ENCODE measurements at places on chromosomes 7 and 10.
A peak's percentile ranks its signal among the peaks of the same experiment; 100 is the strongest.

- no peak for DNase-seq
Observed at GRCh38 chr7:142795339-142795863, 24.6 kb downstream of the PRSS2 start.

- DNase-seq: no peak
Observed at GRCh38 chr7:115478426-115478825, 552.1 kb downstream of the TFEC start.

DNA sequence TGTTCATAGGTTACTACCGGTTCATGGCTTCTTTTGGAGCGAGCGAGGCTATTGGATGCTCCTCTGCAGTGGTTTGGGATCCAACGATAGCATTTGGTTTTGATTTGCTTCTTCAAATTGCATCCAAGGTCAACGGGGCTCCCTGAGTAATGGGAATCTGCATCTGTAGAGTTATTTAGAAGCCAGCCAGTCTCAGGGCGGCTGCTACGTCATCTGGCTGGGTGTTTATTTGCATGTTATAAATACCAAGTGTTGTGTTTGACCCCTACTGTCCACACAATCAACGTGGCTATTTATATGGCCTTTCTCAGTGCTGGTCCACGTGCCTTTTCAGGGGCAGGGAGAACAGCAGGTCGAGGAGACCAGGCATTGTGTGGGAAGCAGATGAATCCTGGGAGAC lies 137.7 kb downstream of the PRPF18 start:
- DNase-seq: no peak

DNA sequence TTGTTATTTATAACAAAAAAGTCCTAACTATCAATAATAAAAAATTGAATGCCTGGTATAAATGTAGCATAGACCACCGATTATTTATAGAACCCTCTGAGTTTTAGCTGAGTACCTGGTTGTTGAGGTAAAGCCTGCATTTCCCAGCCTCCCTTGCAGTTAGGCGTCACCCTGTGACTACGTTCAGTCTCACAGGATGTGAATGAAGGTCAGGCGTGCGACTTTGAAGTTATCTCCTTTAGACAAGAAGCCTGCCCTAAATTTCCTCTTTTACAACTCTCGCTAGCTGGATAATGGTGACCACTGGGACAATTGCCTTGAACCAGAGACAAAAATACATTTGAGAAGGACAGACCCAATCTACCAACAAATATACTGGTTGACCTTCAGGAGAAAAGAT lies 67.5 kb upstream of the TES start:
- DNase-seq: no peak

DNA sequence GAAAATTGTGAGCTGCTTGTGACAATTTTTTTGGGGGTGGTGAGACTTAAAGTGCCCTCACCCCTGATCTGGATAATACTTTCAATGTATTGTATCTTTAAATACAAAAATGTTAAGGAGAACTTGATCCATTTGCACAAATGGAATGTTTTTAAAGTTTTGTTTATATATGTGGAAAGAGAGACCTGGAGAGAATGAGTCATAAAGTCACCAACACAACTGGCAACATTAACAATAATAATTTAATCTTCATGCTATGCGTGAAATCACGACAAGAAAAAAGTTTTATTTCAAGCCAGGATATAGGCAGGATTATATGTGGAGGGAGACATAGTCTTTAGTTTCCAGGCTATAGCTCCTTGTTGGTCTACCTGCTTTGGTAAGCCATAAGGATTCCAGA lies 537.5 kb downstream of the GPAM start:
- no peak for DNase-seq

GRCh38 chr10:15374566-15374965 lies 3.5 kb upstream of the FAM171A1 start:
- DNase-seq: no peak

DNA sequence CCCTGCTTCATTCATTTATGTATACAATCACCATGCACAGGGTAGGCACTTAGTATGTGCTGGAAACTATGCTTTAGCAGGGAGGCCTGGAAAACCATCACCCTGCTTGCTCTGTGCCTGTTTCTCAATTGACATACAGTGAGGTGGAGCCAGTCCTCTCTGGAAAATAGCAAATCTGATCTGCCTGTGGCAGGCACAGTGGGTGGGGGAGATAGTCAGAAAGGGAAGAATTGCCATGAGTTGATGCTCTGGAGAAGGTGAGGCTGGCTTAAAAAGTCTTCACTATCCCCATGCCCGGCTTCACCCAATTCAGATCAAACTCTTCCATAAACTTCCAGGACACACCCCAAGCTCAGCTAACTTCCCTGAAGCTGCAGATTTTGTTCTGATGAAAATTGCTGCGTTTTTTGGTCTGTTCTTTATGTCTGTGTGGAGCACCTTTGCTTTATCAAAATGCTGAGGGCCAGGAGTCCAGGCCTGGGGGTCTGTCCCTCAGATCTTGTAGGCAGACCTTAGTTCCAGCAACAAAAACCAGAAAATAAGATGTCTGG lies 84.8 kb downstream of the ANK3 start:
- no peak for DNase-seq

- DNase-seq: no peak
Observed at GRCh38 chr10:3573498-3573897, 211.5 kb downstream of the KLF6 start.

GRCh38 chr10:96281444-96282029 lies 10.2 kb upstream of the BLNK start:
- no peak for DNase-seq

GRCh38 chr10:11285171-11285570 lies 267.5 kb downstream of the CELF2 start:
- no peak for DNase-seq

- DNase-seq: no peak
Observed at GRCh38 chr10:44921061-44921460, 9.9 kb downstream of the TMEM72 start.

- peak; percentile 91 for DNase-seq
Observed at GRCh38 chr7:77570330-77571011, 33.4 kb downstream of the PTPN12 start.

DNA sequence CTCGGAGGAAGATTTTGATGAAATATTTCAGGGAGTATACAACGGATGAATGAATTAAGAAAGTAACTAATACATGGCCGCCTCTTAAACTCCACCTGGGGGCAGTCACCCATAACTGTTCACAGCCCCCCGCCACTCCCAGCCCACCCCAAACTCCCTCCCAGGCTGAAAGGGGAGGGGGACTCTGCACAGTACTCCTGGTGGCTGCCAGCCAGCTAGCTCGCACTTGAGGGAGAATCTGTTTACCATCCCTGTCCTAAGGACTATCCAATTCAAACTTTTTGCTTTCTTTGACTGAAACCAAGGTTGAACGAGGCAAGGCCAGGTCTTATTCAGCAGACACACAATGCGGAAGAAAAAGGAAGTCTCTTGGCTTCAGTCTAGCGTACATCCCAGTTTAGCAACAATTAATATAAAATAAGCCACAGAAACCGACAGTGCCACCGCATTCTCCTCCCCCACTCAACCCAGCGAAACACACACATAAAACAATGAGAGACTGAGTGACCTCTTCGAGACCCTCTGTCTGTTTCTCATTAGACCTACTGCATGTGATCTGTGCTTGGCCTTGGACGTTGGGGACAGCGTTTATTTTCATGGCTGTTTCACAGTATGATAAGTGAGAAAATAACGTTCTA lies 219.5 kb downstream of the GLI3 start:
- DNase-seq: no peak

GRCh38 chr10:98967601-98968000 lies 268.1 kb downstream of the HPSE2 start:
- no peak for DNase-seq

DNA sequence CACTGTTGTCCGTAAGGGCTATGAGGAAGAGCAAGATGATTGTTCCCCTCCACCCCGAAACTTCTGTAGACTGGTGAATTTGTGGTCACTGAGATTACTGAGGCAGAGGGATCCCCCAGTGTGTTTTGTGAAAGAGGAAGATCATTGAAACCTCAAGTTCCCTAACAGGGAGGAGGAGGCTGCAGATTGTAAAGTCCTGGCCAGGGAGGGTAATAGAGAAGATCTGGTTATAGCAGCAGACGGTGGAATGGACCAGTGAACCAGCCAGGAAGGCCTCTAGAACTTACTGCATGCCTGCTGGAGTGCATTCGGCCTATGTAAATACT lies 31.1 kb downstream of the LMTK2 start:
- peak; percentile 89 for DNase-seq

DNA sequence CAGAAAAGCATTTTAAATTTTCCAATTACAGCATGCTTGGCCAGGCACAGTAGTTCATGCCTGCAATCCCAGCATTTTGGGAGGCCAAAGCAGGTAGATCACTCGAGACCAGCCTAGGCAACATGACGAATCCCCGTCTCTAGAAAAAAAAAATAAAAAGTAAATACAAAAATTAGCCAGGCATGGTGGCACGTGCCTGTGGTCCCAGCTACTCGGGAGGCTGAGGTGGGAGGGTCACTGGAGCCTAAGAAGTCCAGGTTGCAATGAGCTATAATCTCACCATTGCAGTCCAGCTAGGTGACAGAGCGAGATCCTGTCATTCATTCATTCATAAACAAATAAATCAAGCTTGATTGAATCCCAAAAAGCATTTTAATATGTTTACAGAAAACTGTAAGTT lies 234.9 kb downstream of the PARD3 start:
- no peak for DNase-seq

- peak; percentile 14 for DNase-seq
Observed at GRCh38 chr10:72935361-72935760, 19.2 kb downstream of the PLA2G12B start.

DNA sequence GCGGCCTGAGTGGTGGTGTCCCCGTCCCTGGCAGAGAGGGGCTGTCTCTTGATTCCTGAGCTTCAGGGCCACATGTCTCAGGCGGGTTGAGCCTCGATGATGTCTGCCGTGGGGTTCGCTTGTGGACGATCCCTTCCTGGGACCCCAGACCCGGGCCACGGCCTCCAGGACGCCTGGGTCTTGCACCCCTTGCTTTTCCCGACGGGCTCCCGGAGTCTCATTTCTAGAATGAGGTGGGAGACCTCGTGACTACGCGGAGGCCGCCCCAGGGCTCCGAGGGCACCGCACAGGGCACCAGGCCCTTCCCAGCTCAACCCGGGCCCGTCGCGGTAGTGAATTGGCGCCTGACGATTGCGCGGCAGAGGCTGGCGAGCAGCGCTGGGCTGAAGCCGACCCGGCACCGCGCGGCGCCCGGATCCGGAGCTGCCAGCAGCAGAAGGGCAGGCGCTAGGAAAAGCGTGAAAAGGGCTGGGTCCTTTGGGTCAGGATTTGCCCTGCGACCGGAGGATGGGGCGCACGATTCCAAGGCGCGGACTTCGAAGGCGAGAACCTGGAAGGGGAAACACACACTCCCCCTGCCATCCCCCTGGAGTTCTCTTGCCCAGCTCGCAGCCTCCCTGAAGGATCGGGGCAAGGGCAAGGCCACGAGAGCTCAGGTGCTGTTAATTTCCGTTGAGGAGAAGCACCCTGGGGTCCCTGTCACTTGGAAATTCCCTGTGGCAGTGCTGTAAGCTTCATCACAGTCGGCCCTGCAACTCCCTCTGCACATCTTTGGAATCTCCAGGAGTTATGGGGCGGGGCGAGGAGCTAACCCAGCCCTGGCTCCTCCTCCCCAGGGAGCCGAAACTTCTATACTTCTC lies 15.5 kb downstream of the TLX1 start:
- no peak for DNase-seq

- DNase-seq: no peak
Observed at GRCh38 chr10:92219559-92219958, 71.3 kb downstream of the CPEB3 start.

DNA sequence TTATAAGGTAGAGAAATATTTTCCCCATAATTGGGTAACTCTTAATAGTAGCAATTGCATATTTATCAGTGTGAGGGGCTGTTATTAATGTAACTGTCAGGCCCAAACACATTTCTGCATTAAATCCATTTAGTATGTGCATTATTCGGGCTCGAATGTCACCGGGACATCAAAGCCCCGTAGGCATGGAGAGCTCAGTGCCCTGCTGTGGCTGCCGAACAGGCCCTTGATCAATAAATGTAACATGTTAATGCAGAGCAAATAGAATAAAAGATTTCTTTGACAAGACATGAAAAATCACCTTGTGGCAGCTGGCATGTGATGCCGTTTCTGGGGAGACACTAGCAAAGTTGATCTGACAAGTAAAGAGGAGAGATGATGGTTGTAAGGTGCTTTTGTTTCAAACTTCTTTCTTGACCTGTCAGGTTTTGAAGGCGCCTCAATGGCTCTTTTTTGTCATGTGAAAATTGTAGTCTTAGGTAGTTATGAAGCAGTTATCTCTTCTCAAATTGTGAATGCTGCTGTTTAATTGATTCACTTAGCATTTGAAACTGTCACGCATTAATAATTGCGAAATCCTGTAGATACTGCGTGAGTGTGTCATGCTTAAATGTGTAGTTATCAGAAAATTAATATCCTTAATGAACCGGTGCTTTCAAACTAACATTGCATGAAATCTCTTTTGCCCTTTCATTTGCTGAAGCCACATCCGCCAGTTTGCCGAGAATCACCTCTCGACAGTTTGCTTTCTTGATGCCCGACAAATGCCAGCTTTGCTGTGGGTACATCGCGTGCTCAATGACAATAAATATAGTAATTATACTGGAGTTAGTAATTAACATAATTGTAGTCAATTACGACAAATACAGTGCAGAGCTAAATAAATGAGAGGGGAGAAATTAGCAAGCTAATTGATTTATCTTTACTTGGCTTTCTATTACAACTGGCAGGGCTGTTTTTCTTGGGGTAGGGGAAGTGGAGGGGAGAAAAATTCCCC lies 19.5 kb downstream of the LRMDA start:
- no peak for DNase-seq

DNA sequence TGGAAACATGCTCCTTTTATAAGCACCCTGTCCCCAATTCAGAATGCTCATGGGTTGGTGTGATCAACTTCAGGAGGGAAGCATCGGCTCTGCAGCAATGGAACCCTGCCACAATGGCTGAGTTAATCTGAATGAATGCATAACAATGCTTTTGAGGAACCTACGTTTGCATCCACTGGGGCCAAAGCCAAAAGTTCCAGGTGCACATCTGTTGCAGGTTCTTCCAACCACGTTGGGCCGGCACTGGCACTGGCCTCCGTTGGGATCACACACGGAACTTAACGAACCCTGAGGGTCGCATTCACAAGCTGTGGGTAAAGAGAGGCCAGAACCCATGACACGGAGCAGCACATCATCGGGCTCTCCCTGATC lies 43.4 kb downstream of the LAMB1 start:
- DNase-seq: no peak

DNA sequence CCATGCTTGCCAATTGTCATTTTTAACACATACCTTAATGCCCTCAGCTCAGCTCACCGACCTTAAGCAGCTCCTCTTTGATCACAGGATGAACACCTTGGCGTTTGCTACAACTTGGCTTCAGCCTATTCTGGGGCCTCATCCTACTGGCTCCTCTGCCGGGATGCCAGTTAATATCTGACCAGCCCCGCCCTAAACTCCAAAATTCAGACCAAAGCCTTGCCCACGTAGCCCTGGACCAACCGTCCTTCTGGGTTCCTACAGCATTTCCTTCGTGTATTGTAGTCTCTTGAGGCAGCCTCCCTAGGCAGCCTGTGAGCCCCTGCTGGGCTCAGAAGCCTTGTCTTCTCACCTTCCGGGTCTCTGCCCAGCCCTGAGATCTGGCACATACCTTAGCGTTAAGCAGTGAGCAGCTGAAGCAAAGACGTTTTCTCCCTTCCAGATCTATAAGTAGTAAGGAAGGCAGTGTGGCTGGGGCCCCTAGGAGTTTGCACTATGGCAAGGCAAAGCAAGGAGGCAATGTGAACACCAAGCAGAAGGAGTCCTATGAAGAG lies 836 bp downstream of the ENO4 start:
- DNase-seq: no peak

GRCh38 chr10:50508315-50509051 lies 115.3 kb downstream of the SGMS1 start:
- DNase-seq: no peak
